ENCODE measurements at places on chromosomes 7 and 10. TPM values are rescaled to one million over a fixed set of nuclear protein-coding genes. Genes with fewer than 3 reads are reported as not detected.

The MINDY3 gene
- total RNA-seq: 25.0 TPM

The APBB1IP gene
- 7.4 TPM for total RNA-seq

The TMEM140 gene
- total RNA-seq: 20.4 TPM

The PVRIG gene
- 1.7 TPM for total RNA-seq

The CYP2C8 gene
- not detected for total RNA-seq

The LIPJ gene
- not detected for total RNA-seq

The MMRN2 gene
- 57.2 TPM for total RNA-seq

The ABCB4 gene
- total RNA-seq: 0.49 TPM

The HOXA13 gene
- total RNA-seq: 14.5 TPM

The CHRM2 gene
- total RNA-seq: 1.2 TPM

The INTS1 gene
- total RNA-seq: 67.3 TPM

The OR2A42 gene
- not detected for total RNA-seq

GRCh38 chr7:38518541-38518940 lies 112.6 kb downstream of the AMPH start:
- no peaks in the 10 kb centered on the region for H3K4me1 ChIP-seq
- DNase-seq: no peak
- no peaks in the 10 kb centered on the region for H3K36me3 ChIP-seq
- H3K27ac ChIP-seq: no peak overlapping the region
- no peaks in the 10 kb centered on the region for H3K27me3 ChIP-seq

GRCh38 chr7:90832726-90833125 lies 236.6 kb downstream of the CDK14 start:
- no peaks in the 10 kb centered on the region for H3K36me3 ChIP-seq
- H3K4me3 ChIP-seq: no peak overlapping the region
- H3K27ac ChIP-seq: no peak overlapping the region
- no peaks in the 10 kb centered on the region for H3K4me1 ChIP-seq
- H3K27me3 ChIP-seq: no peaks in the 10 kb centered on the region
- no peak for DNase-seq

GRCh38 chr7:163971-164881 lies 28.1 kb upstream of the FAM20C start:
- H3K4me3 ChIP-seq: no peak overlapping the region
- H3K36me3 ChIP-seq: no peaks in the 10 kb centered on the region
- no peak for DNase-seq
- no peaks in the 10 kb centered on the region for H3K27me3 ChIP-seq

GRCh38 chr10:112724404-112724991 lies 225.5 kb upstream of the TCF7L2 start:
- H3K4me1 ChIP-seq: no peaks in the 10 kb centered on the region
- no peaks in the 10 kb centered on the region for H3K27me3 ChIP-seq
- no peak overlapping the region for H3K4me3 ChIP-seq
- no peak for DNase-seq
- H3K36me3 ChIP-seq: no peaks in the 10 kb centered on the region
- no peak overlapping the region for H3K27ac ChIP-seq

GRCh38 chr7:54483523-54483922 lies 58.7 kb upstream of the VSTM2A start:
- no peaks in the 10 kb centered on the region for H3K4me1 ChIP-seq
- H3K36me3 ChIP-seq: no peaks in the 10 kb centered on the region
- no peak overlapping the region for H3K27ac ChIP-seq
- no peak for DNase-seq
- no peaks in the 10 kb centered on the region for H3K27me3 ChIP-seq
- no peak overlapping the region for H3K4me3 ChIP-seq

DNA sequence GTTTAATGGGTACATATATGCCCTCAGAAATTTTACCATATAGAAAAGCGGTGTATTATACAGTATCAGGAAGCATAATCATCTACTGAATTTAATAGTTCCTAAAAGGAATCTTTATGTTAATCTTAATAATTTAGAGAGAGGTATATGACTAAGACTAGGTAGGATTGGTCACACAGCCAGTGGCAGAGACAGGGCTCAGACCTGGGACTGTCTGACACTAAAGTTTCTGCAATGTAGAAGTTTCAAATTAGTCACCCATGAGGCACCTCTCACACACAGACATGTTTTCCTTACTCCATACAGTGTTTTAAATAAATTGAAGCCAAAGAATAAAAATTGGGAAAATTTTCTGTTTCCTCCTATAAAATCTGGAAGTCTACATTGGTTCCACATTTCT lies 72.8 kb upstream of the ADRA2A start:
- no peak overlapping the region for H3K27ac ChIP-seq
- H3K36me3 ChIP-seq: no peaks in the 10 kb centered on the region
- no peaks in the 10 kb centered on the region for H3K27me3 ChIP-seq
- no peak overlapping the region for H3K4me3 ChIP-seq
- DNase-seq: no peak
- H3K4me1 ChIP-seq: no peaks in the 10 kb centered on the region

GRCh38 chr10:32692174-32692573 lies 246.2 kb downstream of the CCDC7 start:
- H3K27me3 ChIP-seq: no peaks in the 10 kb centered on the region
- no peak overlapping the region for H3K27ac ChIP-seq
- DNase-seq: no peak

GRCh38 chr7:139739863-139740597 lies 37.8 kb downstream of the HIPK2 start:
- DNase-seq: peak; percentile 79
- no peaks in the 10 kb centered on the region for H3K36me3 ChIP-seq
- peaks cover 72% of the 10 kb centered on the region for H3K4me1 ChIP-seq

GRCh38 chr10:20948686-20949327 lies 51.7 kb upstream of the NEBL start:
- H3K27me3 ChIP-seq: no peaks in the 10 kb centered on the region
- DNase-seq: no peak
- H3K4me3 ChIP-seq: no peak overlapping the region
- no peaks in the 10 kb centered on the region for H3K4me1 ChIP-seq
- no peak overlapping the region for H3K27ac ChIP-seq

GRCh38 chr7:45923290-45923689 lies 2.2 kb upstream of the IGFBP3 start:
- peaks cover 40% of the 10 kb centered on the region for H3K4me1 ChIP-seq
- no peaks in the 10 kb centered on the region for H3K36me3 ChIP-seq
- no peak overlapping the region for H3K4me3 ChIP-seq
- peak overlapping the region; percentile 42 for H3K27ac ChIP-seq

DNA sequence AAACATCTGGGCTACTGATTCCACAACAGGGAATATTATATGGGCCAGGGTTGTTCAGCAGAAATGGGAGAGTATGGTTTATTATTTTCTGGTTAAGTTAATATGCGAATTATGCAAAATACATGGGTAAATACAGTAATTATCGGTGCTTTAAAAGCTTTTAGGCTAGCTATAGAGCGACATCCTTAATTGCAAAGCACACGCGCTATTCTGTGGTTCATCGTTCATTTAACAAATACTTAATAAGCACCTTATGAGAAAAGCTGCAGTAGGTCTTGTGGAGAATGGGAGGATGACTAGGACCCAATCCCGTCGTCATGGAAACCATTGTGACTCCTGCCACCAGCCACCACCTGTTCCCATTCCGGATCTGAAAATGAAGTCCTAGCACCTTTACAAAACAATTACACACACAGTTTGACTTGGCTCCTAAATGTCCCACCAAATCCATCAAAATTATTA lies 623 bp upstream of the CEP41 start:
- H3K36me3 ChIP-seq: no peaks in the 10 kb centered on the region
- H3K27ac ChIP-seq: peak overlapping the region; percentile 72
- peak overlapping the region; percentile 64 for H3K4me3 ChIP-seq

DNA sequence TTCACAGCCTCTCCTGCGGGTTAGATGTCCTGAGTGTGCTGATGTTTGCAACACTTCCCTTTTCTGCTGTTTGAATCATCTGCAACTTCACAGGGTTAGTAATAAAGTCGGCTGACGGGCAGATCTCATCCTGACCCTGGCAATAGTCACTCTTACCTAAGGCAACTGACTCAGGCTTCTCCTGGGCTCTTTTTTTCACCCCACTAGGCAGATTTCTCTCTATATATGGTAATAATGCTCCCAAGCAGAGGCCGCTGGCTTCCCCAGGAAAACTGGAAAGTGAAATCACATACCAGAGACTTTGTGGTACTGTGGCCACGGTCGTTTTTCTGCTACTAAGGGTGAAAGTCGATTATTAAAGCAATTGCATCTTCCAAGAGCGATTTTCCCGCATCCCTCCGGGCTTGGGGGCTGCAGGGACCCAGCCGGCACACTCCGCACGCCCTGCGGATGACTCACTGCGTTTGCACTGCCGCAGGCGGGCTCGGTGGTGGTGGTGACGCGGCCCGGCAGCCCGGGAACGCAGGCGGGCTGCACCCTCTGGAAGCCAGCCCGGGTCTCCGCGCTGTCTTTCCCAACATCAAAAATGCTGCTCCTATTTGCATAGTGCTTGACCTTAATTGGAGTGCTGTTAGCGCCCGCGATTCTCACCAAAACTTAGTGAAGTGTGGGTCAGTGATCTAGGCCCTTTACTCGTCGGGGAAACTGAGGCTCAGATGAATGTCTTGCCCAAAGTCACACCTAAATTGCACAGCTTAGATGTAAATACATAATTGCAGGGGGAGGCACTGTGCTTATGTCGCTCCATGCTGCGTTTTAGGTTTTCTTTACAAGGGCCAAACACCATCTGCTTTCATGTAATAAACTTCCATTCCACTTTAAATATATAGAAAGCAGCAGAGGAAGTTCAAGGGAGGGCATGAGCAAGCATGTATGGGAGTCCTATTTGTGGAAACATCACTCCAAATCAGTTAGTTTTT lies 47.6 kb upstream of the ITGB1 start:
- H3K27ac ChIP-seq: peak overlapping the region; percentile 80
- no peaks in the 10 kb centered on the region for H3K36me3 ChIP-seq
- peaks cover 32% of the 10 kb centered on the region for H3K4me1 ChIP-seq
- no peak for DNase-seq
- H3K4me3 ChIP-seq: peak overlapping the region; percentile 50
- no peaks in the 10 kb centered on the region for H3K27me3 ChIP-seq

DNA sequence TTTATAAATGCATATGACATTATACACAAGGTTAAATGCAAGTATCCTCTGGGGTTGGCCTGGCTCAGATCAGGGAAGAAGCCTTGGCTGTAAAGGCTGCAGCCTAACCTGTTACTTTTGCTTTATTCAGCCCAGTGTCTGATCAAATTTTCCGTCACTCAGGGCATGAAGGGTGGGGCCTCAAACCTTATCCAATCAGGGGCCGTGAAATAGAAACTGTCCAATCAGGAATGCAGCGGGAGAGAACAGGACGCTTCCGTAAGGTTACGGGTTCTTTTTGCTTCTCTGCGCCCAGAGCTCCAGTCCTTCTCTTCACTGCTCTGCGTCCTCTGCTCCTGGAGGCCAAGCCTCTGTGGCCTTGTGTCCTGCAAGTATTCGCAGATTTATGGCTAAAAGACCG lies at the start of gene ZNF716:
Gene ZNF716, plus strand, starts transcription at position 274 of the 400 bp plus-strand sequence. Its CDS starts 112 bp downstream, at position 386.
- H3K4me1 ChIP-seq: no peaks in the 10 kb centered on the region
- no peaks in the 10 kb centered on the region for H3K36me3 ChIP-seq
- no peak for DNase-seq
- H3K27me3 ChIP-seq: no peaks in the 10 kb centered on the region
- no peak within 1 kb of the TSS for H3K27ac ChIP-seq
- H3K4me3 ChIP-seq: no peak within 1 kb of the TSS

- no peak overlapping the region for H3K4me3 ChIP-seq
- H3K4me1 ChIP-seq: no peaks in the 10 kb centered on the region
- H3K27ac ChIP-seq: no peak overlapping the region
- H3K27me3 ChIP-seq: no peaks in the 10 kb centered on the region
- peaks cover 82% of the 10 kb centered on the region for H3K36me3 ChIP-seq
- no peak for DNase-seq
Measured at GRCh38 chr10:93342366-93342765, 139.8 kb downstream of the MYOF start.

DNA sequence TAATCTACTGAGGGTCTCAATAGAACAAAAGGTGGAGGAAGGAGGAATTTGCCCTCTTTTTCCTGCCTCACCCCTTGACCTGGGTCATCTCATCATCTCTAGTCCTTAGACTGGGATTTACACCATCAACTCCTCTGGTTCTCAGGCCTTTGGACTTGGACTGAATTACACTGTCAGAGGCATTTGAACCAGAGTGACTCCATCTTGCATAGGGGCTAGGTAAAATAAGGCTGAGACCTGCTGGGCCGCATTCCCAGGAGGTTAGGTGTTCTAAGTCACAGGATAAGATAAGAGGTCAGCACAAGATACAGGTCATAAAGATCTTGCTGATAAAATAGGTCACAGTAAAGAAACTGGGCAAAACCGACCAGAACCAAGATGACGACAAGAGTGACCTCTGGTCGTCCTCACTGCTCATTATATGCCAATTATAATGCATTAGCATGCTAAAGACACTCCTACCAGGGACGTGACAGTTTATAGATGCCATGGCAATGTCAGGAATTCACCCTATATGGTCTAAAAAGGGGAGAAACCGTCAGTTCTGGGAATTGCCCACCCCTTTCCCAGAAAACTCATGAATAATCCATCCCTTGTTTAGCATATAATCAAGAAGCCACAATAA lies 84.0 kb downstream of the C1GALT1 start:
- no peaks in the 10 kb centered on the region for H3K27me3 ChIP-seq
- H3K4me1 ChIP-seq: no peaks in the 10 kb centered on the region
- no peak overlapping the region for H3K27ac ChIP-seq
- no peak for DNase-seq

DNA sequence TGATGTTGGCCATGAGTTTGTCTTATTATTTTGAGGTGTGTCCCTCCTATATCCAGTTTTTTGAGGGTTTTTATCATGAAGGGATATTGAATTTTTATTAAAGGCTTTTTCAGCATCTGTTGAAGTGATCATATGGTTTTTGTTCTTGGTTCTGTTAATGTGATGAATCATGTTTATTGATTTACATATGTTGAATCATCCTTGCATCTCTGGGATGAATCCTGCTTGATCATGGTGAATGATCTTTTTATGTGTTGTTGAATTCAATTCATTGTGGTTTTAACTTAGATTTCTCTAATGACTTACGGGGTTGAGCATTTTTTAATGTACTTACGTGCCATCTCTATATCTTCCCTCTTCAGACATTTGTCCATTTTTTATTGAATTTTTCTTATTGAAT lies 22.9 kb downstream of the DLD start:
- DNase-seq: no peak
- no peaks in the 10 kb centered on the region for H3K4me1 ChIP-seq
- H3K4me3 ChIP-seq: no peak overlapping the region
- H3K36me3 ChIP-seq: peaks cover 48% of the 10 kb centered on the region

GRCh38 chr10:78947226-78947625 lies 121.5 kb upstream of the ZMIZ1 start:
- H3K4me1 ChIP-seq: peaks cover 60% of the 10 kb centered on the region
- no peak overlapping the region for H3K4me3 ChIP-seq
- no peaks in the 10 kb centered on the region for H3K36me3 ChIP-seq
- H3K27ac ChIP-seq: no peak overlapping the region
- no peaks in the 10 kb centered on the region for H3K27me3 ChIP-seq
- no peak for DNase-seq

Data from vagina (tissue), 2 donors.